Spinal cord (tissue), 10 donors: ENCODE measurements at places on chromosomes 3 and 15. TPM values are rescaled to one million over a fixed set of nuclear protein-coding genes. Genes with fewer than 3 reads are reported as not detected.

DNA sequence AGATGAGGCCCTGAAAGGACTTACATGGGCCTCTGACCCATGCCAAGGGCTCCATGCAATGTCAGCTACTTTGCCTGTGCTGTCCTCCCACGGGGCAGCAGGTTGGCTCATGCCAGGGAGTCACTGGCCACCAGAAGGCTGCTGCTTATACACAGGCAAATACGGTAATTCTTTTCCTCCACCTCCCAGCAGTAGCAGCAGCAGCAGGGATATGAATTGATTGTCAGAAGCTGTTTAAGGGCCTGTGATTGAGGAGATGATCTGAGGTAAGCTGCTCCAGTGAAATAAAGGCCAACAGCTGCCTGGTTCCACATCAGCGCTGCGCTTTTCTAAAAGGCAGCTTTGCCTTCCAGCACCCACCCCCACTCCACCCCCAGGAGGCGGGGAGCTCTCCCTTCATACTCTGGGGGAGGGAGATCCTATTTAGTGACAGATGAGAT is 250.5 kb downstream of the SHQ1 start:
- no peak for DNase-seq

The LDHAL6B gene
- not detected for total RNA-seq

DNA sequence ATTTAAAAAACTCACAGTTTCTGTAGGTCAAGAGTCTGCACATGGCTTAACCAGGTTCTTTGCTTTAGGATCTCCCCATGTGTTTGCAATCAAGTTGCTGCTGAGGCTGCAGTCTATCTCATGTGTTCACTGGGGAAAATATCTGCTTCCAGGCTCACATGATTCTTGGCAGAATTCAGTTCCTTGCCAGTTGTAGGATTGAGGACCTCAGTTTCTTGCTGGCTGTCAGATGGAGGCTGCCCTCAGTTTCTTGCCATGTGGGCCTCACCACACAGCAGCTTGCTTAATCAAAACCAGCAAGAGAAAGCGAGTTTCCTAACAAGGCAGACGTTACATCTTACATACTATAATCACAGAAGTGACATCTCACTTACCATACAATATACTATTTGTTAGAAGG is 10.0 kb upstream of the TBC1D5 start:
- DNase-seq = no peak

DNA sequence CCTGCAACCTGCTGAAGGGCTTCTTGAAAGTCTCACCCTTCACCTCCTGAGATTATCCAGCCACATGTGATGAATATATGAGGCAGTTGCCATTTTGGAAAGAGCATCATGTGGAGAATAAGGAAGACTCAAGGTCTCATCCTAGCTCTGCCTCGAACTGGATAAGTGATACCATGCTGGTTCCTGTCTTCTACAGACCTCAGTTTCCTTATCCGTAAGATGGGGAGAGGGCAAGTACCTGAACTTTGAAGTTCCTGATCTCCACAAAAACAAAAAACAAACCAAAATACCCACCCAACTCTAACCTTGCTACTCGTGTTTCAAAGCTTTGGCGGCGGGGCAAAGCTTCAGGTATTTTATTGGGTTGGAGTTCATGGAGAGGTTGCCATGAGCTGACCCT is 31.5 kb upstream of the ITGA11 start:
- DNase-seq = no peak

GRCh38 chr3:175940243-175940642 is 1081.1 kb downstream of the NAALADL2 start:
- DNase-seq = no peak
